ENCODE measurements at places on chromosomes 1 and 21. TPM values are rescaled to one million over a fixed set of nuclear protein-coding genes. Genes with fewer than 3 reads are reported as not detected.
A peak's percentile ranks its signal among the peaks of the same experiment; 100 is the strongest.

- DNase-seq: no peak
Observed at GRCh38 chr21:45336535-45336810, 48.8 kb upstream of the POFUT2 start.

Gene AKR7A2
- 61.6 TPM for total RNA-seq

Gene RPE65
- not detected for total RNA-seq

- DNase-seq: no peak
Observed at GRCh38 chr21:42234041-42234440, 15.1 kb downstream of the ABCG1 start.

Gene KCNN3
- 10.8 TPM for total RNA-seq

DNA sequence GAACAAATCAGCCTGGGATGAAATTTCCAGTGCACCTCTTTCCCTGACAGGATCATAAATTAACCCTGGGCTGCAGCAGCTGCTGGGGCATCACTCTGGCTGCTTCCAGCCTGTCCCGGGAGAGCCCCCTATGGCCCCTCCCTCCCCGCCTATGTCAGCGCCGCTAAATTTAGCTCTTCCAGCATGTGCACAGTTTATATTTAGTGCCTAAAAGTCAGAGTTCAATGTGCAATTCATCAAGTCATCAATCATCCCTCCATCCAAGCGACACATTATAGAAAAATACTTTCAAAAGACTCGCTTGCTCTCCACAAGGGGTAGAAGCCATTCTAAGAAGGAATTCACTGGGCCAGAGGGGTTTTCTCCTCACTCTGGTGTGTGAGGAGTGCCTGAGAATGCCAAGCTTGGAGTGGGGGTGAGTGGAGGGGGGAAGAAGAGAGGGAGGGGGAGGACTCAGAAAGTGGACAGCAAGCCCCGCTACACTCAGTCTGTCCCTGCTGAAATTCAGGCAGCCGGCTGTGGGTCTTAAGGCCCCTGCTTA lies 37.4 kb downstream of the XCL1 start:
- DNase-seq: peak; percentile 83

DNA sequence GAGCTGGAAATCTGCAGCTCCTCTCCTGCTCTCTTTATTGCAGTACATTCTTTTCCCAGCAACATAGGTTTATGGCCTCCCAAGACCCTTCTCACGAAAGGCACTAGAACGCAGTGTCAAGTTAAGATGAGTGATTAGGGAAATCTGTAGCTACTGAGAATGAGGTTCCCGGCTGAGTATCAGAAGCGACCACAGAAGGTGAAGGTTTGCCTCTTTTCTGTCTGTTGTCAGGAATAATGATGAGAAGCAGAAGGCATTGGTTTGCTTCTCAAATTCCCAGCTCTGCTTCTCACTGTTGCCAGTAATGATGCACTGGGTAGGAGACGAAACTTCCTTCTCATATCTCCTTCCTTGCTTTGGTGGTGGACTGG lies 128.4 kb downstream of the NTMT2 start:
- DNase-seq: no peak

Gene PRSS38
- total RNA-seq: not detected

DNA sequence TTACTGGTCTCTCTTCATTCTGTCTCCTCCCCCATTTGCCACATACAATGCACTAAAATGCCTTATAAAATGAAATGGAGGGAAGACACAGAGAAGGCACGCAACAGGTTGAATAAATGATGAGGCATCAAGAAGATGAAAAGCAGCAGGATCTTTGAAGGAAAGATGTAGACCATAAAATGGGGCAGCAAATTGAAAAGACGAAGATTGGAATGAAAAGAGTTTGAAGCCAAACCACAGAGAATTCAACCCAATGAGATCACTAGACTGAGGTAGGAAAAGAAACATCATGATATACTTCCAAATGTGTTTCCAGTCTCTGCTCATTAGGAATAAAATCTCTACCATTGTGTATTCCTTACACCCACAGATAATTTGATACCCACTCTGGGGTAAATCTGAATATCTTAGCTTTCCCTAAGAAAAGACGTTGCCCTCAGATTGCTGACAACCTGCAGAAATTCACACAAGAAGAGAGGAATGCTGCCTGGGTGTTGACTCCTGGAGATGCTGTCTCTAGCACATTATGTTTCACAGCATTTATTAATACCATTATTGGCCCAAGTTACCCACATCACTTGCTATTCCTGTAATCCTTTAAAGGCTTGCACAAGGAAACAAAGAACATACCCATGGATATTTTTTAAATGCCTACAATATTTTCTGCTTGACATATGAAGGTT lies 230.9 kb downstream of the LTN1 start:
- no peak for DNase-seq

DNA sequence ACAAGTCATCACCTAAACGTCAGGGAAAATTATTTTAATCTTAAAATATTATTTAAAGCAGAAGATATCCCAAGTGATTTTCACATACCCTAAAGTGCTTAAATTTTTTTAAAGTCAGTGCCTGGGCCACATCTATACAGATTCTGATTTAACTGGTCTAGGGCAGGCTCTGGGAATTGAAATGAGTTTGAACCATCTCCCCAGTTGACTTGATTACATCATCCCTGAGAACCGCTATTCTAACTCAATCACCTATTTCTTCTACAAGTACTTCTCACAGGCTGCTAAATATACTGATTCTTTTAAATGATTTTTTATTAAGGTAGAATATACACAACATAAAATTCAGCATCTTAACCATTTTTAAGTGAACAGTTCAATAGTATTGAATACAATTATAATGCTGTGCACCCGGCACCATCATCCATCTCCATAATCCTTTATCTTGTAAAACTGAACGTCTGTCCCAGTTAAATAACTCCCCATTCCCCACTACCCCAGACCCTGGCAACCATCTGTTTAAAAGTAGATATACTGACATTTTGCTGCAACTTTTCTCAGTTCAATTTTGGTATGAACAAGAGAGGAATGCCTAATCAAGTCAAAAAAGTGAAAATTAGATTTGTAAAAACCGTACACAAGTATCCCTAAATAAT lies 19.5 kb downstream of the GART start:
- DNase-seq: no peak

DNA sequence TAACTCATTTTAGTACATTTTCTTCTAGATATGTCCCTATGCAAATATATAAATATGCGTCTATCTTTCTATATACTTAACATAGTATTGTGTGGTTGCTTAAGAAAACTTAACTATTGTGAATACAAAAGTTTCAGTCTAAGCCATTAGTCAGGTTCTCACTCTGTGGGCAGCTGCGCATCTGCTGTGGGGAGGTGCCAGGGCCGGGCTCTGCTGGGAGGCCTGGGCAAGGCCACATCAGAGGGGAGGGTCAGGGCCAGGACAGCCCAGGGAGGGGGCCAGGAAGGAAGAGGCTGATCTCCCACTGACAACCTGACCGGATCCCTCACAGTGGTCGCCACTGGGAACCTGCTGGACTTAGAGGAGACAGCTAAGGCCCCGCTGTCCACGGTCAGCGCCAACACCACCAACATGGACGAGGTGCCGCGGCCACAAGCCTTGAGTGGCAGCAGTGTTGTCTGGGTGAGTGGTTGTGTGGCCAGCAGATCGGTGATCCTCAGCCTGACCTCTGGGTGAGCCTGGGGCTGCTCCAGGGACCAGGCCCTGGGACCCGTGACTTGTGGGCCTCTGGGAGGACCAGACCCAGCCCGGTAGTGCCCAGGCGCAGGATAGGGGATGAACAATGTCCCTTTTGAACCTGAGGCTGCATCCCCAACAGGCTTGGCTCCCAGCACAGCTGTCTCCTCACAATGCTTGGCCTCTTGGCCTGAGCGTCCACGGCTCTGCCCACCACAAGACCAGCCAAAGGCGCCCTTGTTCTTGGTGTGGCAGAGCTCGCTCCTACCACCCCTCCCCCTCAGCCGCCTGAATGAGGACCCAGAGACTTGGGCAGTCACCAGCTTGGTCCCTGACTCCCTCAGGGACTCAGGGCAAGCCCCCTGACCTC lies 20.2 kb downstream of the LDLRAP1 start:
- no peak for DNase-seq

DNA sequence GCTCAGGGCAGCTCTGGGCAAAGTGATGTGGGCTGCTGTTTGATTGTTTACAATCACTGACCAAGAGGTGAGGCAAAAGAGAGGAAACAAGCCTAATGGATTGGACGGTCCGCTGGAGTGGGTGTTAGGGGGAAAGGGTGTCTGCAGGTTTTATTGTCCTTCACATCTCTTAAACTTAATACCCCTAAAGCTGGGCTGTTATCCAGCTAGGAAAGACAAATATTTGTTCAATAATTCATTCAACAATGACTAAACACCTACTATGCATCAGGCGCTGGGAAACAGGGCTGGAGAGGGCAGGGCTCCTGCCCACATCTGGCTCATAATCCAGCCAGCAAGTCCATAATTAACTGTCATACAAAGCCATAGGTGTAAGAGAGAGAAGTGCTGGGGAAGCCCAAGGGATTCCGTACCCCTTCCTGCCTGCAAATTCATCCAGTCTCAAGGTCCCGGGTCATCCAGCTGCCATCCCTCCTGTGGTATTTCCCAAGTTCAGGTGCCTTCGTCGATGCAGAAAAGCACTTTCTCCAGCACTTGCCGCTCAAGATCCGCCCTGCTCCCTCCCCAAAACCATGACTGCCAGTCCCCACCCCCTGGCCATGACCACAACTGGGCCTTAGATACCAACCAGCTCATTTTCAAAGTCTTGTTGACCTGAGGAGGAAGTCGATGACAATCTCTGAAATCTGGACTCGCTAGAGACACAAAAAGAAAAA lies 10.7 kb downstream of the TMEM63A start:
- no peak for DNase-seq

Gene HSF2BP
- 1.0 TPM for total RNA-seq

- peak; percentile 81 for DNase-seq
Observed at GRCh38 chr1:62144238-62144831, 50.3 kb upstream of the L1TD1 start.

DNA sequence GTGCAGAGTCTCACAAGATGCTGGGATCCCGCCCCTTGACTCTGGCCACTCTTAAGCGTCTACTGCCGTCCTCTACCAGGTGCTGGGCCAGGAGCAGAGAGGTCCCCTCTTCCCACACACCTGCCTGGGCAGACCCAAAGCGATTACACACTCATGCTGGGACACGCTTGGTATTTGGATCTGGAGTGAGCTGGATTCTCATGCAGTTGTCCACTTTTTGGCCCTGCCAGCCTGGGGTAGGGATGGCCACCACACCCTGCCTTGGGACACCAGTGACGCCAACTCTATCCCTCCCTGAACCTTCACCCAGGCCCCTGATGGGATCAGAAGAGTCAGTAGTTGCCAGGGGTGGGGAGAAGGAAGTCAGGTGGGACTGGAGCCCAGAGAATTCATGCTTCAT lies 28.6 kb downstream of the ITPKB start:
- DNase-seq: no peak

Gene AGPAT3
- 43.3 TPM for total RNA-seq

DNA sequence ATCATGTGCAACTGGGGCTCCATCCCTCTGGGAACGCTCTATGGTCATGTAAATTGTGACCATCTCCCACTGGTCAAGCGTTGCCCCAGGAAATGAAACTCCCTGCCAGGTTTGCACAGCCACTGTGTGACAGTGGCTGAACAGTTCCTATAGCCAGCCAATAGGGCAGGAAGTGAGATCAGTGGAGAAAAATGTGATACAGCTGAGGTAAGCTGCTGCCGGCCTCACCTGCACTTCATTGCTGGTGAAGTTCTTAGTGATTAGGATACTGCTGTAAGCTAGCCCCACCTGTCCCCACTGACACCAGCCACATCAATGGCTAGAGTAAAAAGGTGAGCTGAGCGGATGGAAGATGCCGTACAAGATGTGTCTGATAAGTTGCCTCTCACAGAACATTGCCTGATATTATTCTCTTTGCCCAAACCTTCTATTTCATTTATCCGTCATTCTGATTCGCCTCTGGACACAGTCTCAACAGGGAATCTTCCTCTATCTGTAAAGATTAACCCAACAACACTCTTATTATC lies 38.4 kb upstream of the CDC42BPA start:
- DNase-seq: no peak

DNA sequence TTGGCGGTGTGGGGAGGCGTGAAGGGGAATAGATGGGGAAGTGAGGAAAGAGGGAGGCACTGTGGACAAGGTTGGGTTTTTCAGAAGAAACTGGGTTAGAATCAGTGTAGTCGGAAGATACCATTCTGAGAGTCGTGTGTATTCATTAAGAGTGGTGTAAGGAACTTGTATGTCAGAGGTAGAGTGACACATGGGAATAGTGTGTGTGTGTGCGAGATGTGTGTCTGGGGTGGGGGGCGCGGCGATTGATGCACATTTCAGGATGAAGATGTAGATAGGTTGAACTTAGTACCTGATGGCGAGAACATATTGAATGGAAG lies 878 bp downstream of the SMG7 start:
- no peak for DNase-seq

Gene TGFBR3
- 69.2 TPM for total RNA-seq

DNA sequence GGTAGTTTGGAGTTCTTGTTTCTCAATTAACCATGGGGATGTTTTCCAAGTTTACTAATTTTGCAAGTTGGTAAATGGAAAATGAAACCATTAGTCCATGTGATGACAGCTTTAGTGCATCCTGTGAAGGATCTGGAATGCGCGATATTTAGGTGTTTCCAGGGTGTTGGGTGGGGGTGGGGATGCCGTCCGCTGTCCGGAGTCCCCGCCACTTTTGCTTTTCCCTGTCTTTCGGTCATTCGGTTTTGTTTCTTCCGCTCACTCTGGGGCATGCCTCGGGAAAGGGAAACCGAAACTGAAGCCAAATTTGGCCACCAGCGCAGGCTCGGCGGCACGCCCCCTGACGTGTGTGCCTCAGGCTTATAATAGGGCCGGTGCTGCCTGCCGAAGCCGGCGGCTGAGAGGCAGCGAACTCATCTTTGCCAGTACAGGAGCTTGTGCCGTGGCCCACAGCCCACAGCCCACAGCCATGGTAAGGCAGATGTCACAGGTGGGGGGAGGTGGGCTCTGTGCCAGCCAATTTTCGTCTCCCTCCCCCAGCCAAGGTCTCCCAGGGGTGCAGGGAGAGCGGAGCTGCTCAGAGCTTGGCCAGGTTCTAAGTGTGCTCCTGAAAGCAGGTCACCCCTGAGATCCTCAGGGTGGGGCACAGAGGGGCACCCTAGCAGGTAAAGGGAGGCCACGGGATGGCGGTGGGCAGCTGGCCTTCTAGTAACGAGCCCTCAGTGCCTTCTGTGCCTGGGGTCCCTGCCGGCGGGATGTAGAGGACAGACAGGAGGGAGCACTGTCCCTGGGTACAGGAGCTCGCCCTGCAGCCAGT lies at the start of gene ISG15:
Gene ISG15, plus strand, starts transcription at position 393 of the 817 bp plus-strand sequence. Its CDS starts 77 bp downstream, at position 470.
- DNase-seq: peak; percentile 93

DNA sequence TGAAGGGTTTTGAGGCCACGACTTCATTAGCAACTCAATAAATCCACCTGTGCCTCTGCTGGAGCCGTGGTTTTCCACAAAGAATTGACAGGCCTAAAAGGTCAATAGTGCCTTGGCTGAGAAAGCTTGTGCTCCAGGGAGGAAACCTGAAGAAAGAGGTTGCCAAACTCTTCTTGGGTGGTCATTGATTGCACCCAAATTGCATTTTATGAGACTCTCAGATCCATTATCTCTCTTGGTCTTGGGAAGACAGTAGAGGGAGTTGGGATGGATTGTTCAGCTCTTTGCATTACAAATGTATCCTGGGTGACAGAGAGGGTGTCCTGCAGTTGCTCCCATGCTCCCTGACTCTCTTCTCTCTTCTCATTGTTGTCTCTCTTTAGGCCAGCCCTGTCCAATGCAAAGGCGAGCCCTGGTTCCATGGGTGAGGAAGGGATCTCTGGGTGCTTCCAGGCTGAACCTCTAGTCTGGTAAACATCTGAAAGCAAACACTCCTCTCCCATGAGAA lies 46.1 kb upstream of the HTR1D start:
- no peak for DNase-seq

- DNase-seq: no peak
Observed at GRCh38 chr1:84907095-84907827, 14.3 kb upstream of the LPAR3 start.

Gene AUNIP
- 0.41 TPM for total RNA-seq

- DNase-seq: no peak
Observed at GRCh38 chr21:33051925-33052324, 18.0 kb upstream of the OLIG1 start.

Gene TSPEAR
- total RNA-seq: 1.0 TPM
